ENCODE measurements at places on chromosomes 3 and 15.

GRCh38 chr3:173986861-173987410 is 589.4 kb downstream of the NLGN1 start:
- no peak for DNase-seq

GRCh38 chr3:64276131-64276530 is 50.9 kb upstream of the PRICKLE2 start:
- DNase-seq, result no peak

DNA sequence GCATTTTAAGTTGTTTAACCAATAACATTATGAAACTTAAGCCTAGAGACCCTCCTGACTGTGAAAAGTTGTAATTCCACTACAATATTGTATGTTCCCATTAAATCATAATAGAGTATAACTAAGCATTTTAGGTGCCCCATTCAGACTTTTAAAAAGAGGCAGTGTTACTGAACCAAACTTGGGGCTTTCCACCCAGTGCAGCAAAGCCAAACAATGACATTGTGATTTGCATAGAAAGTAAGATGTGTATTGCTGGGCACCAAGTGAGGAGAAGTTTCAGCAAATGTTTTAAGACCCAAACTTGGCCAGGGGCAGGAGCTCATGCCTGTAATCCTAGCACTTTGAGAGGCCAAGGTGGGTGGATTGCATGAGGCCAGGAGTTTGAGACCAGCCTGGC is 706.2 kb downstream of the GRM7 start:
- DNase-seq, result no peak

DNA sequence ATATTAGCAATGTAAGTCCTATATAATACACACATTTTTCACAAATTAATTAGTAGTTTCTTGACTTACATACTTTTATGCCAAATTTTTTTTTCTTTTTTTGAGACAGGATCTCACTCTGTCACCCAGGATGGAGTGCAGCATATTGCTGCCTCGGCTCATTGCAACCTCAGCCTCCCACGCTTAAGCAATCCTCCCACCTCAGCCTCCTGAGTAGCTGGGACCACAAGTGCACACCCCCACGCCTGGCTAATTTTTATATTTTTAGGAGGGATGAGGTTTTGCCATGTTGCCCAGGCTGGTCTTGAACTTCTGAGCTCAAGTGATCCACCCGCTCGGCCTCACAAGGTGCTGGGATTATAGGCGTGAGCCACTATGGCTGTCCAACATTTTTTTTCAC is 54.6 kb downstream of the RNF111 start:
- no peak for DNase-seq

- DNase-seq, result no peak
These were observed 185.2 kb downstream of the KLF13 start for GRCh38 chr15:31511707-31512310.

- no peak for DNase-seq
These were observed 72.0 kb downstream of the CPN2 start for GRCh38 chr3:194279101-194279500.

- no peak for DNase-seq
These were observed 439.8 kb upstream of the IL12A start for GRCh38 chr3:159548675-159549335.

GRCh38 chr3:9201266-9201665 is 48.2 kb downstream of the SRGAP3 start:
- no peak for DNase-seq

- DNase-seq, result no peak
These were observed 841.9 kb downstream of the CADM2 start for GRCh38 chr3:85800676-85801075.

DNA sequence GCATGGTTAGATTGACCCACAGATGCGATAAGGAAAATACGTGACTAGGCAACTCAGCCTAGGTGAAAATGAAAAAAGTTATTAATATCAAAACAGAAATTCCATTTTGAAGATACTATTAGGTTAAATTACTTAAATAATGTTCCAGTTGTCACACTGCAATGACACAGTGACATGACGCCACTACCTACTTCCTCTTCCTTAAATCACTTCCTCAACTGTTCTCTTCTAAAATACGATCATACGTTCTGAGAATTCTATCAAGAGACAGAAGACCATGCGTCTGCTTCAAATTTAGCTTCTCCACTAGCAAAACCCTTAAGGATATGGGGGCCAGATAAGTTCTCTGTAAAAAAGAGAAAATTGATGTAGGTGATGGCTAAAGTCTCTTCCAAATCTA is 18.2 kb downstream of the CMTM6 start:
- no peak for DNase-seq

DNA sequence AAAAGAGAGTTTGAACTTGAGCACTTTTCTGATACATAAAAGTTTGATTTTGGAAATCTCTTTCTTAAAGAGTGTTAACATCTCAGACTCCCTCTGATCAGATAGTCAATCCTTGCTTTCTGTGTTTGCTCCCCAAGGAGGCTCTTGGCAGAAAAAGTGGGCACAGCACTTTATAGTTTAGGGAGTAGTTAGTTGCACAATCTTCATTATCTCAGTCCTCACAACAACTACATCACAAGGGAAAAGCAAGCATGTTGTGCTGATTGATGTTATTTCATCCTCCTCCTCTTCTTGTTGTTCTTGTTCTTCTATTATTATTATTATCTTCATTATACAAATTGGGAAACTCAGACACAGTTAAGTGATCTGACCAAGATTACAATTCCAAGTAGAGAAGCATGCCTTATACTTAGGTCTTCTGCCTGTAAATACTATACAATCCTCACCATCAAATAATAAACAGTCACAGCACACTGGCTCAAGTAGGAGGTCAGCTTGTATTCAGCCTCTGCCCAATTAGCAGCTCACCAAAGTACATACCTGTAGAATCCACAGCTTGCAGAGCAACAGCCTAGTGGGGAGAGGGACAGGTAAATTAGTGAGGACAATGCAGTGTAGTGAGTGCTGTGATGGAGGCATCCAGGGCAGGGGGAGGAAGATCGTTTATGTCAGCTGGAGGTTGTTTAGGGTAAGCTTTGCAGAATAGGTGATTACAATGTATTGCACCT is 304.1 kb upstream of the MME start:
- DNase-seq, result no peak

DNA sequence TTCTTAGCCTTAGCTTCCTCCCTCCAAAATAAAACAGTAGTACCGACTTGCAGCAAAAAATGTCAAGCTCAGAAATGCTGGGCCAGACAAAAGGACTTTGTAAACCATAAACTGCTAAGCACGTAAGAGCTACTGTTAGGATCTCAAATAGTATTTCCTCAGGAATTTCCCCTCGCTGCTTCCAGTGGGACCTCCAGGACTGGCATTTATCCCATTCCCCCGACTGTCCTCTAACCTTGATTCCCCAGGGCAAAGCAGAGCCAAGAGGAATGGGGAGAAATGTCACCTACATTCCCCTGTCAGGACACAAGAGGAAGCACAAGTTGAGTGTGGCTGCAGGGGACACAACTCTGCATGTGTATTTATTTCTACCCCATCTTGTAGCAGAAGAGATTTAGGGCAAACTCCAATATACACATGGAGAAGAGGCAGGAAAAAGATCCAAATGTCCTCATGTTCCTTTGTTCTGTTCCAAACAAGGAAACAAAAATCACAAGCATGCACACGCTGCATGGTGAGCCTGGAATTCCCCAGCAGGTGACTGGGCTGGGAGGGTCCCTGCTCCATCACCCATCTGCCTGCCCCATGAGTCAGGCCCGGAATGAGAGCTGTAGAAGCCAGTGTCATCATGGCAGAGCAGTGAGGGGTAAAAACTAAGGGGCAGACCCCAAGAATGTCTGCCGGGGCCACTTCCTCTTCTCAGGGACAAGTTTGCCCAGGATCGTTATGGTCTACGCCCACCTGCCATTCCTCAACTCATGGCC is 4.2 kb downstream of the STOML1 start:
- no peak for DNase-seq

- DNase-seq, result no peak
These were observed 41.0 kb downstream of the SLCO2A1 start for GRCh38 chr3:133988631-133989161.

DNA sequence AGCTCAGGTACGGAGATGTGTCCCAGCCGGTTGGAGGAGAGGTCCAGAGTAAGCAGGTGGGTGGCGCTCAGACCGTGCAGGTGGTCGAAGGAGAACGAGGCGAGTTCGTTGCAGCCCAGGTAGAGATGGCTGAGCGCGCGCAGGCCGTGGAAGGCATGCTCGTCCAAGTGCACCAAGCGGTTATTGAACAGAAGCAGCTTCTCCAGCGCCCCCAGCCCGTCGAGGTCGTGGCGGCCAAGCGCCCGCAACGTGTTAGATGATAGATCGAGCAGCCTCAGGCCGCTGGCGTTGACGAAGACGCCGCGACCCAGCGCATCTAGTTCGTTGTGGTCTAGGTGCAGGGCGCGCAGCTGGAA is 648 bp downstream of the AMIGO3 start:
- no peak for DNase-seq

GRCh38 chr3:139468399-139468798 is 7.9 kb downstream of the RBP2 start:
- DNase-seq, result no peak

DNA sequence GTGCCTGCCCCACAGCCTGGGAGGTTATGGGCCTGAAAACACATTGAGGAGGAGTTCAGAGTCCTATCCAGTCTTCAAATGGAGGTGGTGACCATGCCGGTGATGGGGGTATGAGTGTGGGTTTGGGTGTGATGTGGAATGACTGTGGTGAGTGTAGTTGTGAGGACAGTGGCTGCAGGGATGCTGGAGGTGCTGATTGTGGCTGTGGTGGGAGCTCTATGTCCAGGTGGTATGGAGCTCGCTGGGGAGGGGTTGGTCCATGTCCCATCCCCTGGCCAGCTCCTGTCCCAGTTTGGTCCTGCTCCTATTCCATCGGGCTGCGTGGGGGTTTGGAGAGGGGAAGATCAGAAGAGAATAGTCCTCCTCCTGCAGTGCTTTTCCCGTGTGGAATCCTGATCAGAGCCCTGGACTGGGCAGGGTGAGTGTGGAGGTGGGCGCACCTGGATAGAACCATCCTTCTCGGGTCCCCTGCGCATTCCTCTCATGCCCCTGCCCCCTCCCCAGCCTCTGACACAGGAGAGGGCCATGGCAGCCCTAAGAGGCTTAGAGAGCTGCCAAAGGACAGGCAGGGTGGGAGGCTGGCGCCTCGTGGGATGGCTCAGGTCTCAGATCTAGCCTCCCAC is 23.0 kb upstream of the GOLGA6C start:
- no peak for DNase-seq

GRCh38 chr15:94229591-94230369 is 1.6 kb upstream of the MCTP2 start:
- DNase-seq, result no peak

DNA sequence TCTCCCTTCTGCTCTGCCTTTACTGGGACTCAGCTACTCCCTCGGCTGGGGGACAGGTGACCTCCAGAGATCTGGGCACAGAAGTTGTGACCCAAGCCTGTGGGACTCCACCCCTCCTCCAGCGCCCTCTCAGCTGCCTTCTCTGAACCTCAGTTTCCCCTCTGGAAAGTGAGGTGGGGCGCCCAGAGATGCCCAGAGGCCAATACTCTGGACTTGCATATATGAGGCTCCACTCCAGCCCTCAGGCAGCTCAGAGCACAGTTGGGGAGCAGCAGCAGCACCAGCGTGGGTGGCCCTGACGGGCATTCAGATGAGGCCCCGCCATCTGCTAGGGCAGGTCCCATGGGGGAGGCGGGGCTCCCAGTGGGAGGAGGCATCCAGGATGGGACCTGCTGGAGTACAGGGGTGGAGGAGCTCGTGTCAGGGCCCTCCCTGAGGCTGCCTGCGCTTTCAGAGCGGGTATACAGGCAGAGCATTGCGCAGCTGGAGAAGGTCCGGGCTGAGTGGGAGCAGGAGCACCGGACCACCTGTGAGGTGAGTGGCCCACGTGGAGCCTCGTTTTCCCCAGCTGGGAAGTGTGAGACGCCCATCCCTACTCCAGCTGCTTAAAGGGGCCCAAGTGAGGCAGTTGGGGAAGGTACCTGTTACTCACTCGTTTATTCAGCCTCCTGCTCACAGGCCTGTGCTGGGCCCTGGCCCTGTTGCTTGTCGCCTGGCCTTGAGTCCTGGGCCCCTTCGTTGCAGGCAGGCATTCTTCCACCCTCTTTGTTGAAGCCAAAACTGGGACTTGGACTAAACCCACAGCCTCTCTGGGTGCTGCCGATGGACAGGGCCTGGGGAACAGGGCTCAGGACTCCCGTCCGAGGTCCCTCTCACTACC is 35.4 kb downstream of the PSTPIP1 start:
- no peak for DNase-seq

DNA sequence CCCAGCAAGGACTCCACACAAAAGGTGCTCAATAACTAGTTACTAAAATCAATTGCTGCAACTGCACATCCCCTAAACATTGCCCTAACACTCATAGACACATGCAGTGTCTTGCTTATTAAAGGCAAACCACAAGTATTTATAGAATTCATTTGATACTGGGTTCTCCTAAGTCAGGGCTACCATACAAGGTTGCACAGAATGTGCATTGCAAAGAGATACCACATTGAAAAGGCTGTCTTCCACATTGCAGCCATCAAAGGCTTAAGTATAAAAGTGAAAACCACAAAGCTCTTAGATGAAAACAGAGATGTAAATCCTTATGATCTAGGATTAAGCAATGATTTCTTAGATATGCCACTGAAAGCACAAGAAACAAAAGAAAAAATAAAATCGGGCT is 33.6 kb upstream of the TOPAZ1 start:
- no peak for DNase-seq

GRCh38 chr15:55218056-55218455 is 21.3 kb upstream of the RSL24D1 start:
- no peak for DNase-seq

DNA sequence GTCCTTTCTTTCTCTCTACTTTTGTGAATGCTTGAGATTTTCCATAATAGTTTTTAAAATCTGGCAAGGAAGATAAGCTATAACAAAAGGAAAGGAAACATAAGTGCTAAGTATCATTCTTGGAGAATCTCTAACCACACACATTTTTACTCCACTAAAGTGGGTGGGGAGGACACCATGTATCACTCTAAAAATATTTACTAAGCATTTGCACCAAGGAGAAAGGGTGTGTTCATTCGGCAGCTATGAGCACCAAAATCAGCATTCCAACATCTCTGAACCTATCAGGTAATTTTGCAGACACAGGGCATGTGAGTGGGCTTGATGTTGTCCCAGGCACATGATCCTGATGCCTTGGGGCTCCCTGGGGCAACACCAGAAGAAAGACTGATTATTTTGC is 5.5 kb downstream of the B4GALT4 start:
- DNase-seq, result no peak

DNA sequence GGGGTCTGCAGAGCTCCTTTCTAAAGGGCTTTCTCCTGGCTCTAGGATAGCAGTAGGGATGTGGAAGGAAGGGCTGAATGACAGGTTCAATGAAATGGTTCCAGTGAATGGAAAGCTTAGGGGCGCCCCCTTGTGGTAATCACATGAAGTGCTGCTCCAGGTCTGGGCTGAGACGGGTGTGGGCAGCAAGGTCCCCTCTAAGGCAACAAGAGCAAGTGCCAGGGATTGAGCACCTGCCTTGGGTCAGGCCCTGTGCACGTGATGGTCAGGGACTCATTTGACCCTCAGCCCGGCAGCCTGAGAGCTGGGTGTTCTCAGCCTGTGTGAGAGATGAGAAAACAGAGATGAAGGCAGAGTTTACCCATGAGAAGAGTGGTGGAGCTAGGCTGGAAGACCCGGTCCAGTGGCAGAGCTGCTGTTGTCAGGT is 12.1 kb upstream of the CX3CR1 start:
- DNase-seq, result peak; percentile 57

GRCh38 chr3:167852216-167852615 is 116.7 kb downstream of the SERPINI1 start:
- no peak for DNase-seq
